ENCODE measurements at places on chromosomes 4 and X.

- DNase-seq: no peak
These were observed 9.2 kb upstream of the RNF150 start for GRCh38 chr4:141142423-141142822.

- no peak for DNase-seq
These were observed 156.1 kb downstream of the STPG2 start for GRCh38 chr4:97987019-97987648.

DNA sequence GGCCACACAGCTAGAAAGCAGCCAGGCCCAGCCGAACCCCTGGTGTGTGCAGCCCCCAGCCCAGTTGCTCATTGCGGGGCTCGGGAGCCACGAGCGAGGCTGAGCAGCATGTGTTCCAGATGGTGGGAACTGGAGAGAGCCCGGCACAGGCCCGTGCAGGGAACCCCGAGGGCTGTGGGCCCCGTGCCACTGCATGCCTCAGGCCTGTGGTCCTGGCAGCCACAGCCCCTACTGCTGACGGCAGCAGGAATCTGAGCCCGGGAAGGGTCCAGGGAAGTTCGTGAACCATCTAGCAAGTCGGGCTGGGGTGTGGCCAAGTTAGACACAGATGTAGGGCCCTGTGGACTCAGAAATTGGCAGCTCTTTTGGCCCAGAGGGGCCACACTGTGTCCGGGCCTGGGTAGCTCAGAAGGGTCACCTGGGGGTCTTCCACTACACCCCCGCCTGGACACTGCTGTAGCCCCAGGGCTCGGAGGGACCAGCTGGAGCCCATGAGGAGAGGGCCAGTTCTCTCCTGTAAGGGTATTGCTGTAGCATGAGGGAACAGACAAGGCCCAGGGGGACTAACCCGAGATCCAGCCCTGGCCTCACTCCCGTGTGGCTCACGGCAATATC lies 12.1 kb downstream of the HTRA3 start:
- DNase-seq: no peak

DNA sequence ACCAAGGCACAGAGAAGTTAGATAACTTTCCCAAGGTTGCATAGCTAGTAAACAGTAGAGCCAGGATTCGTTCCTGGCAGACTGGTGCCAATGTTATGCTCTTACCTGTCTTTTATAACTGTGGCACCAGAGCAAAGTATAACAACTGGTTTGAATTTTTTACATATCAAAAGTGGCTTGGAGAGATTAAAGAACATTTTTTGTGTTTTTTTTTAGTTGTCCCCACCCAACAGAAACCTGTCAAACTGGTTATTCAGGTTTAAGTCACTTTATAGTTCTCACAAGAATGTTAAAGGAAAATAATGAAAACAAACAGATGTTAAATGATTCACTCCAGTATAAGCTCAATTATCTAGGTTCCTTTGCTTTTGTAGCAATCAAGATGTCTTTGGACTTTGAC lies 15.6 kb upstream of the FAM47E start:
- no peak for DNase-seq

- DNase-seq: no peak
These were observed 6.7 kb downstream of the ELF4 start for GRCh38 chrX:130103605-130104004.

DNA sequence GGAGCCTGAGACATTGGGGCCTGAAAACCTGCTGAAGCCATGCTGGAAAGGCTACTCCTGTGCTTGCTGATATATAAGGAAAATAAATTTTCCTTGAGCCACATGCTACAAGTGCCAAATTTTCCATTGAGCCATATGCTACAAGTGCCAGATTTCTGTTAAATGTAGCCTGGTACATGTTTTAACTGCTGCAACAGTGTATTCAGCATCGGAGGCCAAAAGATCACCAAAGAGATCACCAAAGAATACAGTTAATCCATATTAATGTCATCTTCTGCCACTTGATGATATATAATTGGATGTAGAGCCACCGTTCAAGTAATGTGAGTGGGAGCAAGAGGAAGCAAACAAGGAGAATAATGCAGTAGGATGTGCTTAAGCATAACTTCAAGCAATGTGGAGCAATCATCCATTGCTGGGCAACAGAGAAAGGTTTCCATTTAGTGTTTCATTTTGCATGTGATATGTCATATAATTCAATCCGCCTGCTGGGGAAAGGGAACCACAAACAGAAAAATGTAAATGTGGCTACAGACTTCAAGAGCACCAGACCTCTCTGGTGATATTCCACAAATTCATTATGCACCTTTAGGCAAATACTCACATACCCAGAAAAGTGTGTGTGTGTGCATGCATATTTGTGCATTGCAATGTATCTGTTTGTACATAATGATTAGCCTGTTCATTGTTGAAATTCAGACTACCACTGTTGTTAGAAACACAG lies 295.9 kb downstream of the KCNIP4 start:
- DNase-seq: no peak

All from activated T-cell treated with anti-CD3 and anti-CD28 coated beads for 4 hours (primary cell).